Fibroblast of skin of right quadriceps (primary cell): ENCODE measurements at places on chromosomes 2 and 18.

GRCh38 chr2:258933-259332, 4.9 kb downstream of the SH3YL1 start:
- DNase-seq = no peak

- DNase-seq = no peak
Measured at GRCh38 chr2:45207101-45207500, 197.8 kb upstream of the SIX2 start.

- peak; percentile 29 for DNase-seq
Measured at GRCh38 chr2:175855794-175856453, 146.1 kb downstream of the LNPK start.

- peak; percentile 18 for DNase-seq
Measured at GRCh38 chr2:152405206-152406118, 70.5 kb downstream of the FMNL2 start.
